Stimulated activated CD8-positive, alpha-beta memory T cell treated with anti-CD3 and anti-CD28 coated beads, Interleukin-4, amount 100 ng/mL, for 1 hour (primary cell): ENCODE measurements at places on chromosomes 3 and 15.

- no peak for DNase-seq
These were observed 283.1 kb upstream of the STAC start for GRCh38 chr3:36097209-36097608.

- DNase-seq: peak; percentile 19
These were observed 835 bp downstream of the ARIH2 start for GRCh38 chr3:48919215-48920138.

DNA sequence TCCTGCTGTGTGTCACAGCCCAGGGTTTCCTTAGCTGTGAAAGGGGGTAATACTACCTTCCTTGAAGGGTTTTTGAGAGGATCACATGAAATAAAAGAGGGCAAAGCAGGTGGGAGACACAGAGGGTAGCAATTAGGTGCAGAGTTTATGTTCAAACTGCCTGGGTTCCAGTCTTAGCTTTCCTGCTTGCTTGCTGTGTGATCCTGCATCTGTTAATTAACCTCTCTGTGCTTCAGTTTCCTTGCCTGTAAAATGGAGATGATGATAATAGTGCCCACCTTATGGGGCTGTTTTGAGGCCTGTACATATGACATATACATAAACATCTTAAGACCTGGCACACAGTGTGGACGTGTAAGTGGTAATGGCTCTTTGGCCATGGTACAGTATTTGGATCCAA is 35.0 kb downstream of the SPSB4 start:
- DNase-seq: no peak

DNA sequence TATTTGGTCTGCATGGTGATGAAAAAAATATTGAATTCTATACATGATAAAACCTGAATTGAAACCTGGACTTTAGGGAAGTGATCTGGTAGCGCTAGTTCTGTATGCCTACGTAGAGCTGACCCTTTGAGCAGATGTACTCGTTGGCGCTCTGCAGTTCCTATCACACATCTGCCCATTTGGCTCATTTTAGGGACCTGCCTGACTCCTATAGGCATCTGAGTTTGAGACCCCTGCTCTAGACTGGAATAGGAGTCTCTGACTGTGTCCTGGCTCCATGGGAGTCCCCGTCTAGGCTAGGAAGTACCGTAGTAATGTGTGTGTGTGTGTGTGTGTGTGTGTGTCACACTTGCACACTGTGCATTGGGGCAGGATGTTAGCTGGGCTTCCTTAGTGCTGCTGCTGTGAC is 21.2 kb downstream of the STARD5 start:
- no peak for DNase-seq
